ENCODE measurements at places on chromosomes 6 and 20.

GRCh38 chr6:141704151-141704550 is 428.6 kb upstream of the GJE1 start:
- DNase-seq = no peak

DNA sequence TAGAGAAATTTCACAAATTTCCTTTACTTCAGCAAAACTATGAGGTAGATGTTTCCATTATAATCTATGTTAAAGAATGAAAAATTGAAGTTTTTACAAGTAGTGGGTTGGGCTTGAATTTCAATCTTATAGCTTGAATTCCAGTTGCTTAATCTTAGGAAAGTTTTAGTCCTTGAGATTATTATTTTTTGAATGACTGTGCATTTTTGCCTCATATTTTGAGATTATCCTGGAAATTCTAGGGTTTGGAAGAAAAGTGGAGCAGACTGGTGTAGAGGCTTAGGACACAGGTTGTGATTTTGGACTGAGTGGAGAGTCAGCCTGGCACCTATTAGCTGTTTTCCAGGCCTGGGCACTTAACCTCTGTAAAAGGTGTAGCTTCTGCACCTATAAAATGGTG is 5.7 kb downstream of the MTCL3 start:
- no peak for DNase-seq

DNA sequence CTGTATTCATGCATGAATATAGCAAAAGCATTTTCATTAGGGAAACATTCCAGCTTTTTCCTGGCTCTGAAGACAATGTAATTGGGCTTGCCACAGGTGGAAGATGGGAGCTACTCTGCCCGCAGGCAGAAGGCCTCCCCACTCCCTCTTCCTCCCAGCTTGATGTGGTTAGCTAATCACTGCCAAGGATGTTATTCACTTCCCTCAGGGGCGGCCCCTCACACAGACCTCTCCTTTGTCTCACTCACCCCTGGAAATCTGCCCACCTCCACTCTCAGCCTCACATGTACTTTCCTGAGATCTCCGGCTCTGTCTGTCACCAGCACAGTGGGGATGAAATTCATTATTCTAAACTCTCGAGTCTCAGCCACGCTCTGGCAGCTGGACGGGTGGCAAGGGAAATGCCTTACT is 100.7 kb downstream of the ANKRD60 start:
- DNase-seq = no peak

DNA sequence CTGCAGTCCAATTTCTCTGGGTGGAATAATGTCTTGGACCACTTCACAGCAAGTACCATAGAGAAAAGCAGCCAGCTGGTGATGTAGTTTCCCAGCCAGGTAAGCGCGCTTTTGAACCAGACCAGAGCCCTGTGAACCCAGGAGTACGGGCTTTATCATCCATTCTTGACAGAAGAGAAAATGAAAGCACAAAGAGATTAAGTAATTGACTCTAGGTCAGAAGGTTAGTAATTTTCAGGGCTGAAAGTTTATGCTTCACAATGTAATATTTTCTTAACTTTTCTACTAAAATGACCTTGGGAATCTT is 7.1 kb upstream of the UST start:
- DNase-seq = no peak

- DNase-seq = no peak
These were observed 58.2 kb upstream of the SYNDIG1 start for GRCh38 chr20:24411003-24411833.

DNA sequence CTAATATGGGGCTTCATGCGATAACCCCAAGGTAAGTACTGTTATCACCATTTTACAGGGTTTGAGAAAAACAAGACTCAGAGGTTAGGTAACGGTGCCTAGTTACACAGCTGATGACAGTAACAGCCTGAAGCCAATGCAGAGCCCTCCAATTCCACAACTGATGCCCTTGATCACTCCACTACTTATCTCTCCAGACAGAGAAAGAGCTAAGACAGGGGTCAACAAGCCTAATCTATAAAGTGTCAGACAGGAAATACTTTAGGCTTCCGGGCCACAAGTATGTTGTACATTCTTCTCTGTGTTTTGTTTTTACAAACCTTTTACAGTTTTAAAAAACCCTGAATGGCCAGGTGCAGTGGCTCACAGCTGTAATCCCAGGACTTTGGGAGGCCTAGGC is 50.9 kb downstream of the MAP7 start:
- no peak for DNase-seq

GRCh38 chr20:62316331-62317166 is 13.8 kb downstream of the ADRM1 start:
- no peak for DNase-seq

DNA sequence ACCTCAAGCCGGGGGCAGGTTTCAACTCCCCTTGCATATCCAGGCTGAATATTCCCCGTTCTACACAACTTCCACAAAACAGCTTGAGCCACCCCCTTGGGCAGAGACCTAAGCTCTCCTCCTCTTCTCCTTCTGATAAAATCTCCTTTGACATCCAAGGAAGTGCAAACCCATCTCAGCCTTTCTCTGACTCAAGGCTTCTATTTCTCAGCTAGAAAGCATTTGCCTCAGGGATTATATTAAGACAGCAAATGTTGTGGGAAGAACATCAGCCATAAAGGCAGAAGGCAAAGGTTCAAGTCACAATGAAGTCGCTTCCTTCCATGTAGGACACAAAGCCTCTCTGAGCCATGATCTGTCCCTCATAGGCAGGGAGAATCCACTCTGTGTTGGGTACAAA is 386.6 kb upstream of the ARID1B start:
- DNase-seq = no peak

DNA sequence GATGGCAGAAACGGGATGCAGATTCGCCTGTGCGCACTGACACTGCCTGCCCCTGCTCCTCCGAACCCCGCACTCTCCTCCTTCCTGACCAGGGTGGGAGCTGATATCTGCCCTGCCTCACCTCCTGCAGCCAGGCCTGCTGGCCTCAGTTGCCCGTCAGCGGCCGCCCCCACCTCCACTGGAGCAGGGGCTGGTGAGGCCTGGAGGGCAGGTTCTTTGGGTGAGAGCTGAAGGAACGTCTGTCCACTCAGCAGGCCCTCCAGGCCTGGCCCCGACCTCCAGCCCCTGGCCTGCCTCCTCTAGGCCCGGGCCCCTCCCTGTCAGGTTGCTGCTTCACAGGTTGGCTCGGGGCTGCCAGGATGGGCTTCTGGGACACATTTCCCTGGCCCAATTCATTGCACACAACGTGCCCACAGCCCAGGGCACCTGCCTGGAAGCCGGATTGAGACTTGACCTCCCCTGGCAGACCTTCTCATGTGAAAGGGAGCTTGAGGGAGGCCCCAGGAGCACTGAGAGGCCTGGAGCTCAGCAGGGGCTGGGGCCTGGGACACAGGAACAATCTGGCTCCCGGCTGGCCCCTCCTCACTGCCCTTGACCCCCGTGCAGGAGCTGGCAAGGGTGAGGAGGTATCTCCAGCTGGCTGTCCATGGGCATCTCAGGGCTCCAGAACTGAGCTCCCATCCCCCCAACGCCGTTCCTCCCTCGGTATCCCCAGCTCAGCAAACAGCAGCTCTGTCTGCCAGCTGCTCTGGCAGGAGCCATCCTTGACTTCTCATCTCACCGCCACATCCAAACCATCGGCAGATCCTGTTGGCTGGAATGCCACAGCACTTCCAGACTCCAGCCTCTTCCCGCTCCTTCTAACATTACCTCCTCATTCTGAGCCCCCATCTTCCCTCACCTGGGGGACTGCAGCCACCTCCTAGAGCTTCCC is 39.5 kb downstream of the SPDEF start:
- no peak for DNase-seq

- DNase-seq = no peak
These were observed 44.5 kb upstream of the EZR start for GRCh38 chr6:158863646-158864045.

- DNase-seq = no peak
These were observed 48.7 kb downstream of the GFRA4 start for GRCh38 chr20:3614466-3614865.

DNA sequence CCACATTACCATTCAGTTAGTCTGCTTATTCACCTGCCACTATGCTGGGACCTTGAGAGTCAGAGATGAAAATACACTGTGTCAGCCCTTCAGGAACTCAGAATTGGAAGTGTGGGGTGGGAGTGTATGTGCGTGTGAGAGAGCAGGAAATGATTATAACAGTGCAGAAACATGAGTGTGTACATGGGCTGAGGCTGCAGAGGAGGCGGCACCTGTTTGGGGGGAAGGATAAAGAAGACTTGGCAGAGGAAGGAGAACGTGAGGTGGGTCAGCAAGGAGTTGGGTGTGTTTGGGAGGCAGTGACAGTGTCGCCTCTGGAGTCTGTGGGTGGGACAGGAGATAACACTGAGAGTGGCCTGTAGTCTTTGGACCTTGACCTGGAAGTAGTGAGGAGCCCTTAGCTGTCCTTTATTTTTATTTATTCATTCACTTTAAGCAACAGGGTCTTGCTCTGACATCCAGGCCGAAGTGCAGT is 3.1 kb downstream of the CHMP4B start:
- DNase-seq = no peak

DNA sequence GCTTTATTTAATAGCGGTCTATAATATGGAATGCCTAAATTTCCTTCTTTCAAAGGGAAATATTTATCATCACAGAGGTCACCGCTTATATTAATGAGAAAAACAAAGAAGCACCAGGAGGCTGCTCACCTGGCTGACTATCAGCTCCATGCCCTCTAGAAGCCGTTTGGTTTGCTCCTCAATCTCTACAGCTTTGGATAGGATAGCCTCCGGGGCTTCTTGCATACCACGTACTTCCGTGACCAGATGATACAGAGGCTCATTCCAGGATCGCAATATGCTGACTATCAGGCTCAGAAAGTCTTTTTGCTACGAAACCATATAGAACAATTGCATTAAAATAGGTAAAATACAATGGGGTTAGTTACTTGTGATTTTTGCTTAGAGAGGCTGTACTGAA is 6.8 kb downstream of the PRL start:
- DNase-seq = no peak

DNA sequence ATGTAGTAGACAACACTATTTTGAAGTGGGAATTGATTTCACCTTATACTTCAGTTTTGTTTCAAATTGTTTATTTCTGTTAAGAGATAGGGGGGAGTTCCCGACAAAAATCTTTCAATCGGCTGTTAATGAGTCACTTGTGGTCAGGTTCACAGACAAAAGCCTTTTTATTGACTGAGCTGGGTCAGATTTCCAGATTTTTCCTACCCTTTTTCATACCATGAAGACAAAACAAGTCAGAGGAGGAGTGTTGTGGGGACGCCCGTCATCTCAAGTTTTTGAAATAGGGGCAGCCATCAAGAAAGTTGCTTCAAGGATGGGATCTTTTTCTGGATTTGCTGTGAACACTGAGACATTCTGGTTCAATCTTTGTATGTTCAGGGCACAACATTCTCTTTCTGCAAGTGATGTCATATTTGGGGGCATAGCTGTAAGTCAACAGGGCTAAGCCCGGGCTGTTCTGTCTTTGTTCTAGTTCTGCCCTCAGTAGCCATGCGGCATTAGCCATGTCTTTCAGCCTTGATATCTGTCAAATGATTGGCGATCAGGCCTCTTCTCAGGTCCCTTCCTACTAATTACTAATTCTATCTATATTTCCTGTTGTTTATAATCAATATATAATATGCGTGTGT is 496.0 kb upstream of the MARCKS start:
- DNase-seq = no peak

GRCh38 chr20:25273541-25274358 is 25.9 kb downstream of the PYGB start:
- DNase-seq = no peak

DNA sequence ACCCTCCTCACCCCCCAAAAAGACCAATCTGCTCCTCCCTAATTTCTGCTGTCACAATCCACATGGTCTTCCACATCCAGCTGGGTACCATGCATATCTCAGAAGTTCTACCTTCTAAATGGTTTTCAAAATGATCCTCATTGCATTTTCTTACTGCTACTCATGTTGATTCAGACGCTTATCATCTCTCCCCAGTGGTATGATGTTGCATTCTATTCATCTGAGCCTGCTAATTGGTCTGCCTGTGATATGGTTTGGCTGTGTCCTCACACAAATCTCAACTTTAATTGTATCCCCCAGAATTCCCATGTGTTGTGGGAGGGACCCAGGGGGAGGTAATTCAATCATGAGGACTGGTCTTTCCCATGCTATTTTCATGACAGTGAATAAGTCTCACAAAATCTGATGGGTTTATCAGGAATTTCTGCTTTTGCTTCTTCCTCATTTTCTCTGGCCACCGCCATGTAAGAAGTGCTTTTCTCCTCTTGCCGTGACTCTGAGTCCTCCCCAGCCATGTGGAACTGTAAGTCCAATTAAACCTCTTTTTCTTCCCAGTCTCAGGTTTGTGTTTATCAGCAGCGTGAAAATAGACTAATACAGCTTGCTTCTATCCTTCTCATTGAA is 41.4 kb upstream of the CLIC5 start:
- no peak for DNase-seq

- DNase-seq = no peak
These were observed 31.9 kb downstream of the HUS1B start for GRCh38 chr6:624979-625378.

DNA sequence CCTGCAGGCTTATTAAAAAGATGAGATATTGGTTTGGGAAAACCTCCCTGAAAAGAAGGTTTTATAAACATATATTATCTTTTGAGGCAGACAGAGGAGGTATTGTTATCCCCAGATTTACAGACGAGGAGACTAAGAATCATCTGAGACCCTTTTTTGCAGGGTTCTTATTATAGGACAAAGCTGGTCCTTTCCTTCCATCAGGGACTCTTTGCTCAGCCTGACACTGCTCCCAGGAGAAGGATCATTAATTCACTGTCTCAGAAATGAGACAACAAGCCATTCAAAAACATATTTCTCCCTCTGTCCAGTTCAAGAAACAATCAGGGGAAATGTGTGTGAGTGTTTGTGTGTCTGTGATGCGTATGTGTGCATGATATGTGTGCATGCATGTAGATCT is 33.5 kb downstream of the HIVEP2 start:
- DNase-seq = no peak

- DNase-seq = no peak
These were observed 604 bp downstream of the SH3BGRL2 start for GRCh38 chr6:79631693-79632172.

DNA sequence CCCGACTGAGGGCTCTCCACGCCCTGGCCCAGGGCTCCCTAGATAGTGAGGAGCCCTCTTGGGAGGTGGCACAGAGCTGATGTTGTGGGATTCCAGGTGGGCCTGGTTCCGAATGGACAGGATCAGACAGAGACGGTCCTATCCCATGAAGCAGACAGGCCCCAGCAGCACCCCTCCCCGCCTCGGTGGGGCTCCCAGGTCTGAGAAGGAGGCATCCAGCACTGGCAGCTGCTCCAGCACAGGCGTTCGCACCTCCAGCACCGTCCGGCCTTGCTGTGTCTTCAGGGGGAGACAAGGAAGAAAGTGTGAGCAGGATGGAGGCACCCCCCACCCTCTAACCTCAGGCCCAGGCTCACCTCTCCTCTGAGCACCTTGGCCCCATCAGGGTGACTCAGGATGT is 28.7 kb downstream of the COL11A2 start:
- no peak for DNase-seq

GRCh38 chr6:133645966-133646740 is 242.8 kb upstream of the TCF21 start:
- no peak for DNase-seq

Measured in substantia nigra (tissue), 51 donors.